Stimulated activated CD4-positive, alpha-beta T cell treated with anti-CD3 and anti-CD28 coated beads, Interleukin-2, amount 100 ng/mL, for 4 hours (primary cell): ENCODE measurements at places on chromosomes 1 and 21.

DNA sequence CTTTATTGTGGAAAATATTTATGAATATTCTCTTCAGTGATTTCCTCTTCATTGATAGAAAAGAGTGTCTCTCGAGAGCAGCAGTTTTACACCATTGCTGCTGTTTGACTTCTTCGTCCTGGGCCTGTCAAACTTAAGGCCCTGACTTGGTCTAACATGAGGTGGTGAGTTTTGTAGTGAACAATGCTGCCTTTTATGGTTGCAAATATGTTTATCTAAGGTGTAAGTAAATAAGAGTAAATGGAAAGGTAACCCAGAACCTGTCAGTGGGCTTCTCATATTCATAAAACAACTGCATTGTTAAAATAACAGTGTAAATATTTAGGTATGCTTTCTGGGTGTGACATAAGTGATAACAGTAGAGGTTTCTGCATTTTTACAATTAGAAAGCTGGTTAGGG, 62.8 kb upstream of the SCCPDH start:
- DNase-seq: no peak

GRCh38 chr1:103259982-103260381, 151.7 kb upstream of the COL11A1 start:
- no peak for DNase-seq

DNA sequence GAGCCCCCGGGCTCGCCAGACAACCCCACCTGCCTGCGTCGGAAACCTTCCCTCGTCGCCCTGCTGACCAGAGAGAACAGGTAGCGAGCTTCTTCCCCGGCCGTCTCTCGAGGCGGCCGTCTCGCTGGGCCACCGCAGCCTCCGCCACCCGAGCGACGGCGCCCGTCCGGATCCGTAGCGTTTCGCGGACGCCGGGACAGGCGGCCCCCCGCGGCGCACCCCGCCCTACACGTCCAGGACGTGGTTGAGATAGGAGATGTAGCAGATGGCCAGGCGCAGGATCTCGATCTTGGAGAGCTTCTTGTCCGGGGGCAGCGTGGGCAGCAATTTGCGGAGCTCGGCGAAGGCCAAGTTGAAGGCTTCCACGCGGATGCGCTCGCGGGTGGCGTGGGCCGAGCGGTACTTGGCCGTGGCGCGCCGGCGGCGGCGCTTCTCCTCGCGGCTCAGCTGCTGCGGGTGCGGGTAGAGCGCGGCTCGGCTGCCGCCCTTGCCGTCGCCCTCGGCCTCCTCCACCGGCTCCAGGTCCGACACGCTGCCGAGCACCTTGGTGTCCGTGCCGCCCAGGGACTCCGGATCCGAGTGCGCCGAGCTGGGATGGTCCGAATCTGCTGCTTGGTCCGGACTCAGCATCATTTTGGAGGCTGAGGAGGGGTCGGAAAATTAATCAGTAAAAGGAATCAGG, 3.0 kb downstream of the NHLH2 start:
- no peak for DNase-seq

- DNase-seq: no peak
Observed at GRCh38 chr1:175635092-175635491, 108.3 kb downstream of the TNR start.

DNA sequence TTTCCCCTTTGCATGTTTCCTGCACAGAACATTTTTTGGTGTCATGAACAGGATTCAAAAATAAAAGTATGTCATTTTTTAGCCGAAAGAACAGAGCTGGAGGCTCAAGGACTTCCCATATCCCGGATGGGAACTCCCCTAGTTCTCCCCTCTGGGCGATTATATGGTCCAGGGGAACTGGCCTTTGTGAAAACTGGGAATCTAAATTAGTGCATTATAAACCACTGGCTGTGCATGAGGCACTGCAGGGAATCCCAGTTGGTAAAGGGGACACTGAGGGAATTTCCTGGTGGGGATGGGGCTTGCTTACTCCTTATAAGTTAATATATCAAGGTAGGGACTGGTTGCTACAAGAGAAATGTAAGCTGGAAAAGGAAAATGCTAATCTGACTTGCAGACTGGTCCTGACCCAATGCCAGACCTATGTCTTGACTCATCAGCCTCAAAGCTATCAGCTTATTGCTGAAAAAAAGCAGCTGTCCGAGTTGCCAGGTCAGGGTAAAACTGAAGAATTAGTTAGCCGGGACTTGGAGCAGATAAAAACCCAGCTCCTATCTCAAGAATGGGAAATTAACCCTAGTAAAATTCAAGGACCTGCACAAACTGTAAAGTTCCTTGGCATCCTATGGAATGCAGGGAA, 122.6 kb downstream of the FCRL5 start:
- DNase-seq: no peak

GRCh38 chr1:5811419-5811818, 180.8 kb downstream of the NPHP4 start:
- no peak for DNase-seq

- DNase-seq: no peak
Observed at GRCh38 chr21:46448108-46448507, 10.6 kb upstream of the DIP2A start.

- DNase-seq: no peak
Observed at GRCh38 chr1:151867765-151868411, 14.4 kb upstream of the THEM5 start.

GRCh38 chr1:245684166-245684565, 529.4 kb downstream of the KIF26B start:
- no peak for DNase-seq

GRCh38 chr1:162605225-162605927, 26.9 kb upstream of the DDR2 start:
- no peak for DNase-seq

- DNase-seq: no peak
Observed at GRCh38 chr1:33460144-33460543, 12.3 kb upstream of the ZSCAN20 start.

- no peak for DNase-seq
Observed at GRCh38 chr1:9275161-9275560, 17.5 kb upstream of the SPSB1 start.

GRCh38 chr1:110089561-110090275, 19.2 kb upstream of the ALX3 start:
- no peak for DNase-seq

- no peak for DNase-seq
Observed at GRCh38 chr1:21834666-21835065, 22.6 kb downstream of the LDLRAD2 start.

DNA sequence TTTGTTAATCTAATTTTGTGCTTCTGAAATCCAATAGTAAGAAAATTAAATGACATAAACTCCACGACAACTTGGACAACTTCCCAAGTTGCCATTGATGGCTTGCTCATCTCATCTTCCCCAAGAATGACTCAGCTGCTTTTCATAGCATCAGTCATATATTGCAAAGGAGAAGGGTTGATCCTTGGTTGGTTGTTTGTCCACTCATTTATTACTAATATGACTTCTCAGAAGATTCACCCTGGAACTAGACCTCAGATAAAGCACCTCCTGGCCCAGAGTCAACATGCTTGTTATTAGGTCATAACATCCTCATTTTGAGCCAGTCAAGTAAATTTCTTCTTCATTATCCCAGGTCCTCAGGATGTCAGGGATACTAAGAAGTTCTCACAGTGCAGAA, 2.3 kb upstream of the LCE3D start:
- no peak for DNase-seq
